ENCODE measurements at places on chromosomes 1 and 21.
A peak's percentile ranks its signal among the peaks of the same experiment; 100 is the strongest.

GRCh38 chr1:42739753-42740700 lies at the start of gene CLDN19:
TSS of gene CLDN19 (minus strand) at chr1:42740236. CDS start at chr1:42740063, 173 bp downstream.
- no peak for DNase-seq

DNA sequence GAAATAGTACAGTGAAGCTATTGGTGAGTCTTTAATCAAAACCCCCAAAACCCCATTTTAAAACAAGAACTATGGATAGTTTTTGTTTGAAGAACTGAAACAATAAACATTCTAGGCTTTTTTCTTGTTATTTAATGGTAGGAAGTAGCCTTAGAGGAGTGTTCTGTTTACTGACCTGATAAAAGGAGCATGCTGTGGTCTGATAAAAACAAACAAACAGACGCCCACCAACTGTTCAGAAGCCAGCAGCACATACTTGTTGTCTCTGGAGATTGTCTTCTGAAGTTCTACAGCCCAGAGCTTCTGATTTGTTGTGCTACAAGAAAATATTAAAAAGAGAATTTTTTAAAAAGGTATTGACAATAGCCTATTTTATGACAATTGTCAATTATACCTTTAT lies 54.1 kb upstream of the CFAP298 start:
- no peak for DNase-seq

DNA sequence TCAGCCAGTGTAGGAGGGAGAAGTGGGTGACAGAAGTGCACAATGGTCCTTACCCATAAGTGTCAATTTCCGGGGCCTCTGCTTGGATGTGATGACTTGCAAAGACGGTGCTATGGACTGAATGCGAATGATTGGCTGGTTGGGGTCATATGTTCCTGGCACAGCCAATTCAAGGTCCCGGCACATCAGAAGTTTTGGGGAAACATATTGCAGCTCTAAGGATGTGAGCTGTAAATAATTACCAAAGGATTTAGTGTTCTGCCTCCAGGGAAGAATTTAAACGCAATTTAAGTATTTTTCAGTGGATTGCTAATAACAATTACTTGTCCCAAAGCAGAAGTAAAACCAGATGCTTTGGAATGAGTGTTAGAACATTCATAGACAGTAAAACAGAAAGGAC lies 26.9 kb upstream of the EXOSC10 start:
- no peak for DNase-seq

DNA sequence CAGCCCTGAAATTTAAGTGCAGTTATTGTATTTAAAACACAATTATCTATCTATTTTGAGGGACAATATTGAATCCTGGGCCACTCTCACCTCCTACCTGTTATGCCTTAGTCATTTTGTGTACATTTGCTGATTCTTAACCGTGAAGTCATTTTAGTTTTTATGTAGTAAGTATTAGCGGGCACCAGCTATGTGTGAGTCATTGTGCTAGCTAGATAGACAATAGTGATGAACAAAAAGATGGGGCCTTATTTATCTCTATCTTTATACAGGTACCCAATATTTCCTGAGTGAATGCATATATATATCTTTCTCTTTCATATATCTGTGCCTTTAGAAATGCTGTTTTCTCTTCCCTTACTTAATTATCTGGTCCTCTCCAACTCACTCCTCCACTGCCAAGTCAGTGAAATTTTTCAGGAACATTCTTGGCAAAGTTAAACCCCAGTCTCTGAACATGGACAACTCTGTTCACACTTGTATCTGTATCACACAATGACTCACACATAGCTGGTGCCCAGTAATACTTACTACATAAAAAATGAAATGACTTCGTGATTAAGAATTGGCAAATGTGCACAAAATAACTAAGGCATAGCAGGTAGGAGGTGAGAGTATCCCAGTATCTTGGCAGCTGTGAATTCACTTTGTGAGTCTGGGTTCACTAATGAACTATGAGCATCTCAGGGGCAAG lies 166.0 kb upstream of the C8B start:
- no peak for DNase-seq

DNA sequence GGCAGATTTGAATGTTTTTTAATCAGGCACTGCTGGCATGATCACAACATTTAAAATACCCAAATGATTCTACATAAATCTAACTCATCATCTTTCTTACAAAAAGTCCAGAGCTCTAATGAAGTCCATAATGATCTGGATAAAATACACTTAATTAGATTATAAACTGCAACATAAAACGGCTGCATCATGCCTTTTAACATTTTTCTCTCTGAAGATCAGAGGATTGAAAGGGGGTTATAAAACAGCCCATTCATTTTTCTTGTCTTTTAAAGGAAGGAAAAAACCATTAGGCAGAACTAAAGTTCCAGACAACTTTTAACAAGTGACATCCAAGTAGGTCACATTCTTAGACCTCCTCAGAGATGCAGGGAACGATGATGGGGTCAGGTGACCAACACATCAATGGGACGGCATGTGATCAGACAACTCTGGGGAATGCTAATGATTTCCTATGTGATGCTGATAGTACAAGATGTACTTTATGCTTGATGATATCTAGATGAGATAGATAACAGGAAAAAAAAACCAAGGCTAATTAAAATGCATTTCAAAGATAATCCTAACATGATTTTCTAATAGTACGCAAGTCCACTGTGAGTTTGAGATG lies 455.1 kb downstream of the SMYD3 start:
- no peak for DNase-seq

DNA sequence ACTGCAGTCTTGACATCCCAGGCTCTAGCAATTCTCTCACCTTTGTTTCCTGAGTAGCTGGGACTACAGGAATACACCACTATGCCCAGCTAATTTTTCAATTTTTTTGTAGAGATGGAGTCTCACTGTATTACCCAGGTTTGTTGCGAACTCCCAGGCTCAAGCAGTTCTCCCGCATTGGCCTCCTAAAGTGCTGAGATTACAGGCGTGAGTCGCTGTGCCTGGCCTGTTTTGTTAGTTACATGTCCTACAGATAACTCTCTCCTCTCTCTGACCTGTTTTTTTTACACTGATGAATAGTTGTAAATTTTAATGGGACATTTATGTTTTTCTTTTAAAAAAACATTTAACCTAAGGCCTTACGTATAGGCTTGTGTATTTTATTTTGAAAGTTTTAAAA lies 19.8 kb downstream of the PTBP2 start:
- no peak for DNase-seq

- no peak for DNase-seq
These were observed 691 bp upstream of the GBP5 start for GRCh38 chr1:89273324-89273778.

DNA sequence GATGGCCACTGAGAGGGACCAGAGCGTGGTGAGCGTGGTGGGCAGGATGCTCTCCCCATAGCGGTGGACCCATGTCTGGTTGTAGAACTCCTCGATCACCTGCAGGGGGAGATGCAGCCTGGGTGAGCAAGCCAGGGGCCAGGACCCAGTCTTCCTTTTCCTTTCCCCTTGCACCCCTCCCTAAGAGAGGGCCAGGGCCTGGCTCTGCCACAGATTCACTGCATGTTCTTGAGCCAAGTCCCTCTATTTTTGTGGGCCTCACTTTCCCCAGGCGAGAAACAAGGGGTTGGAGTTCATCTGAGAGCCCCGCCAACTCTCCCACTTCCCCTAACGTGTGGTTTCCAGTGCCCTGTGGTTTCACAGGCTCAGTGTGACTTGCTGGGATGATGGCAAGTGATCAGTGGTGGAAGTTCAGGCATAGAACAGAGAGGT lies 27.5 kb downstream of the SLC2A1 start:
- DNase-seq, result peak; percentile 66

DNA sequence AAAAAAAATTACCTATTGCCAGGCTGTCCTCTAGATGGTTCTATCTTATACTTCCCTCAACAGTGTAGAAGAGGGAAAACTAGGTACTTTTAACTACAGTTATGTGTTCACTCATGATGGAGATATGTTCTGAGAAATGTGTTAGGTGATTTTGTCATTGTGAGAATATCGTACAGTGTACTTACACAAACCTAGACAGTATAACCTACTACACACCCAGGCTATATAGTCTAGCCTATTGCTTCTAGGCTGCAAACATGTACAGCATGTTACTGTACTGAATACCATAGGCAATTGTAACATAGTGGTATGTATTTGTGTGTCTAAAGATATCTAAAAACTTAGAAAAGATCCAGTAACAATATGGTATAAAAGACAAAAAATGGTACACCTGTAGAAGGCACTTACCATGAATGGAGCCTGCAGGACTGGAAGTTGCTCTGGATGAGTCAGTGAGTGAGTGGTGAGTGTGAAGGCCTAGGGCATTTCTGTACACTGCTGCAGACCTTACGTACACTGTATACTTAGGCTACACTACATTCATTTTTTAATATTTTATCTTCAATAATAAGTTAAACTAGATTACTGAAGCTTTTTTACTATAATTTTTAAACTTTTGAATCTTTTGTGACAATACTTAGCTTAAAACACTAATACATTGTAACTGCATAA lies 13.2 kb downstream of the MGST3 start:
- no peak for DNase-seq

GRCh38 chr1:208724079-208724478 lies 479.9 kb upstream of the PLXNA2 start:
- DNase-seq, result no peak

GRCh38 chr1:16900751-16901150 lies 5.0 kb downstream of the RNU1-2 start:
- DNase-seq, result peak; percentile 42

GRCh38 chr1:235018161-235018560 lies 110.5 kb downstream of the TOMM20 start:
- no peak for DNase-seq

DNA sequence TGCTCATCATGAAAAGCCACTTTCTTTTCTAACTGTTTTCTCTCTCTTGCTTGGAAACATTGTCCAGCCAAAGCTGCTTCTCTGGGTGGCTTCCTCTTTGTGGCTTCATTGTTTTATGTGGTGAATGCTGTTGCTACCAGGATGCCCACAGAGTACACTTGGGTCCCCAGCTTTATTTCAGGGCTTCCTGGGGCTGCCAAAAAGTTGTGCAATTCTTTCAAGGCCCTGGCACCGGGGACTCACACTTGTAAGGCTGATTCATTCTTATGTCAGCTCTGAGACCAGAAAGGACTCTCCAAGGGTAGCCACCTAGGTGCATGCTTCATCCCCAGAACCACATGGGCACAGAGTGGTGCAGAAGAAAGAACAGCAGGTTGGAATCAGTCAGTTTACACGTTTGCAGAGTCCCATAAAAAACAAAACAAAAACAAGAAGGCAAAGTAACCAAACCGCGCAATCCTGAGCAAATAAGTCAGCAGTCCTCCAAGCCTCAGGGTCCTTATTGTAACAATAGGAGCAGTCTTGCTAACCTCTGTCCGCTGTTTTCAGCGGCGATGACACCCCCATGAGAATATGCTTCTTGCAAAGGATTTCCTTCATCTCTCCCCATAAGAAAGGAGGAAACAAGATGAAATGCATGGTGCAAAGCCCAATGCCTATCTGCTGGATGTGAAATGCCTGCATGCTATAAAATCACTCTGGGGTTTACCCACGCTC lies 89.9 kb upstream of the SSX2IP start:
- DNase-seq, result no peak

DNA sequence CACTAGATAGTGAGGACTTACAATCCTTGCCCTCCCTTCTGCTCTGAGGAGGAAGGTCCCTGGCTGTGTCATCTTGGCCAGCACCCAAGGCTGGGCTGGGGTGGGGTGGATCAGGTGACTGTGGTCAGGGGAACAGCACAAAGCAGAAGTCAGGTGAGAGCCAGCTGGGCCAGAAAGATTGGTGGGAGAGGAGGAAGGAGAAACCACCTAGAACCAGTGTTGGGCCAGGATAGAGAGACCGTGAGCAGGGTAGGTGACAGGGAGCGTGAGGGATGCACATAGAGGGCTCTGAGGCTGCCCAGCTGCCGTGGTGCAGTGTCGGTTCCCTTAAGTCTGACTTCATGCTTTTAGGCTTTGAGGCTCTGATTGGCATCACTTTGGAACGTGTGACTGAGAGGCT lies 22.7 kb downstream of the NCF2 start:
- peak; percentile 92 for DNase-seq
